ENCODE measurements at places on chromosomes 16 and 17.

- DNase-seq, result no peak
Observed at GRCh38 chr16:10039220-10040096, 142.8 kb downstream of the GRIN2A start.

- DNase-seq, result no peak
Observed at GRCh38 chr16:72530434-72530833, 358.5 kb upstream of the PMFBP1 start.

DNA sequence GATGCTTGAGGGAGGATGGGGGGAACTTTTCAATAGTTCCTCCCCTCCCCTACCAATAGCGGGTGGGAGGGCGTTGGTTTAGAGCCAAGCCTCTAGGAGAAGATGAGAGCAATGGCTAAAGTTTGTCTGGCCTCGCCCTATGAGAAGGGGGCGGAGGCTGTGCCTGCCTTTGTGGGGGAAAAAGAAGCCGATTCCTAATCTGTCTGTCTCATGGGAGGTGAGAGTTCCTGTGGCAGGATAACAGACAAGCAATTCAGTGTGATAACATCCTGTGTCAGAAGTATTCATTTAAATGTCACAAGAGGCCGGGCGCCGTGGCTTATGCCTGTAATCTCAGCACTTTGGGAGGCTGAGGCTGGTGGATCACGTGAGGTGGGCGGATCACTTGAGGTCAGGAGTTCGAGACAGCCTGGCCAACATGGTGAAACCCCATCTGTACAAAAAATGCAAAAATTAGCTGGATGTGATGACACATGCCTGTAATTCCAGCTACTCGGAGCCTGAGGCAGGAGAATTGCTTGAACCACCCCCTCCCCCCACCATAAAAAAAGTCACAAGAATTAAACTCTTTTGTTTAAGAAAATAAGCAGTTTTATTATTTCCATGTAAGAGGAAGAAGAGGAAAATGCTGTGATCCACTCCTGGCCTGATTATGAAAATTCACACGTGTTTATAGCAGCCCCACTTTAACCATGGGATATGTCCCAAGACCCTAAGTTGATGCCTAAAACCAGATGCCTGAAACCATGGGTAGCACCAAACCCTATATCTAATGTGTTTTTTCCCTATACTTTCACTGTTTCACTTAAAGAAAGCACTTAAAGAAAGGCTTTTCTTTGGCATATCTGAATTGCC lies 1.7 kb downstream of the SLFN5 start:
- DNase-seq, result peak; percentile 86

GRCh38 chr16:87982581-87983041 lies 31.4 kb downstream of the BANP start:
- no peak for DNase-seq

DNA sequence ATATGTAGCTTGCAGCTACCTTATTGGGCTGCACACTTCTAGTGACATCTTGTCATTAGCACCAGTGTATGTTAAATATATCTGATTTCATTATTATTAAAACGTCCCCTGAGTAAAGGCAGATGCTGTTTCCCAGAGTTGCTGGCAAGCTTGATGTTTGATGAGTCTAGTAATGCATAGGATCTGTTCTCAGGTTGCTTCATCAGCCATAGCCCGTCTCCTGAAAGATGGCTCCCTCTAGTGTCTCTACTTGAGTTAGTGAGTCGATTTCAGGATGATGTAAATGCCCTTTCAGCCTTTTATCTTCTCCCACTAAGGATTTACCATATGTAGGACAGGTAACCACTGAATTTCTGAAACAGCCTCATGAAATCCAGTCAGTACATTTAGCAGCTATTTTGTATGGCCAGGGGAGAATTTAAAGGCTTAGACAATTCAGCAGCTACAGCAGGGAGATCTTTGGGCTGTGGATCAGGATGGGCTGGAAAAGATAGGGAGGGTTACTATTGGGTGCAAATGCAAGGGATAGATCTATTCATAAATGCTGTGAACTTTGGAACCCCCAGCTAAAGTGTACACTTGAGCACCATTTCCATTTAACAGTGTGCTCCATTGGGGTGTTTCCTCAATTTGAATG lies 376.3 kb downstream of the CNTNAP4 start:
- DNase-seq, result no peak

- no peak for DNase-seq
Observed at GRCh38 chr17:76566988-76567431, 18.6 kb downstream of the ST6GALNAC2 start.

DNA sequence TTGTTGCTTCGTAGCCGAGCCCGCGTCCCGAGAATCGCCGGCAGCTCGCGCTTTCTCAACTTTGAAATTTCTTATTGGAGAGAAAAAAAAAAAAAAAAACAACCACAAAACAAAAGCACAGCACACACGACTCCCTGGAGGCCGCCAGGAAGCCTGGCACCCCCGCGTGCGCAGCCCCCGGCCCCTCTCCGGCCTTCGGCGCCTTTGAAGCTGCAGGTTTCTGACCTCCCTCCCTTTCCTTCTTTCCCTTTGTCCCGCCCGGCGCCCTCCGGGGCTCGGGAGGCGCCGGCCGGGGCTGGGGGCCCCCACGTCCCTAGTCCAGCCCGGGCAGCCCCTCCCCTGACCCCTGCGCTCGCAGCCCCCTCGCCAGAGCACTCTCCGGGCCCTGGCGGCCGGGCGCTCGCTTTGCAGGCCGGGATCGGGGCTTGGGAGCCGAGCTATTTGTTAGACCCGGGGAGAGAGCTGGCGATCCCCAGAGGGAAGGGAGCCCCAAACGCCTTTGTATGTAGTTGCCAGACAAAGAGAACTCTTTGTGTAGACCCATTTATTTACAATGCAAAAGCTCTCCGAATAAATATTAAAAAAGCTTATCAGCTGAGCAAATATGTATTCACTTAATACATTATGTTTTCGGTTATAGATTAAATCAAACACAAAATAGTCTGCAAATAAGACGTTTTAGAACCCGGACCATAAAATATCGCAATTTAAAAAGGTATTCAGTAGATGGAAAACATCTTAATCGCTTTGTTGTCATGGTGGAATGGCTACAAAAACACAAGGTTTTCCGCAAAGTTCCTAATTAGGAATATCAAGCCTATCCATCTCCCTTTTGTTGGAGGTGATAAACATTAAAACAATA lies 2.3 kb downstream of the BAHCC1 start:
- no peak for DNase-seq

- peak; percentile 51 for DNase-seq
Observed at GRCh38 chr17:78168903-78169793, 767 bp downstream of the SYNGR2 start.

DNA sequence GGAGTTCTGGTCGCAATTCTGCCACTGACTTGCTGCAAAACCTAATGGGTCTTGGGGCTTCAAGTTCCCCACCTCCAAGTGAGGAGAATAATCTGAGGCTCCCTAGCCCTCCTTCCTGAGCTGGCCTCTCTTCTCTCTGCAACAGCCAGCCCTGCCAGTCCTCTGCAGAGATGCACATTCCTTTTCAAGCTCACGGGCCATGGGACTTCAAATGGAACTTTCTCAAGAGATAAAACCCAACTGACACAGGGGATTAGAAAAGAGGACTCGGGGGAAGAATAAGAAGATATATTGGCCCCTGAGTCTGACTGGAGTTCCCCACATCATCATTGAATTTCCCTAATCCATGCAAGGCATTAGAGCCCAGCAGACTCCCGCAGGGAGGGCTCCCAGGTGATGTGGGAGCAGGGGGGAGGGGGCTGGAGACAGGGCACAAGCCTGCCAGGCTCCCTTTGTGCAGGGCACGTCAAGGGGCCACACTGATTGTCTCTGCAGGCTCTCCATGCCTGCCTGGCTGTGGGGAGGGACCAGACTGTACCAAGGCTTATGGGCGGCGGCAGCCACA lies 131.0 kb downstream of the CCDC144A start:
- no peak for DNase-seq

DNA sequence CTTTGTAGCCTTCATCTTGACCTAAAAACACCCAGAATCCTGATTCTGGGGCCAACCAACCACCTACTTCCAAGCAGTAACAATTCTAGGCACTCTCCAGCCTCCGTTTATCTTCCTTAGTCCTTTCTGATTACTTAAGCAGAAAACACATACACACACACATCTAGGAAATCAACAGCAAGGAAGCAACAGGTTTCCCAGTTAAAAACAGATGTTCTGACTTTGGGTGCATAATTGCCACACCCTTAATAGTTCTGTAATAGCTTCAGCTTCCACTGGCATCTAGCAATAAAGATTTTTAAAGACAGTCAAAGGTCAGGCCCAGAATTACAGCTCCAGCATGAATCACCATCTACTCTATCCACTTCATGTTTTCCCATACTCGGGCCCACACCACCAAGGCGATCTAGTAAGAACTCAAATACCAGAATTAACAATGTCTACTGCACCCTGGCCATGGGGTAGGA lies 2.6 kb downstream of the ARHGAP17 start:
- DNase-seq, result no peak

DNA sequence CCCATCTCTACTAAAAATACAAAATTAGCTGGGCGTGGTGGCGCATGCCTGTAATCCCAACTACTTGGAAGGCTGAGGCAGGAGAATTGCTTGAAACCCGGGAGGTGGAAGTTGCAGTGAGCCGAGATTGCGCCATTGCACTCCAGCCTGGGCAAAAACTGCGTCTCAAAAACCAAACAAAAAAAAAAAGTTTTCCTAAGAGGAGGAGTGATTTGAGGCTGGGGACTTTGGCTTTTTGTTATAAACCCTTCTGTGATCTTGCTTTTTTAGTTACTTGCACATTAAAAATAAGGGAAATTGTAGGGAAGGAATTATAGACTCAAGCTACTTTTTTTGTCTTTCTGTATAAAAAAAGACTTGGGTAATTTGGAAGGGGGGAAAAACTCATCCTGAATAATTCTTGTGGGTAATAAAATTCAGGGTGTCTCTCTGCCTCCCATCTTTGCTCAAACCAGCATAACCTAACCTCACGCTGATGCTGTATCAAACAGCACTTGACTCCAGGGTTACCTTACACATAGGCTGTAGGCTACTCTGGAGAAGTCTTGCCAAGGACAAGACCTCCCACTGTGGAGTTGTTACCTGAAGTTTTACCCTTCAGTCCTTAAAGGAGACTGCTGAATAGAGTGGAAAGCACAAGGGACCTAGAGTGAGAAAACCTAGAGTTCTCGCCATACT lies 1.7 kb upstream of the CDR2 start:
- no peak for DNase-seq

- no peak for DNase-seq
Observed at GRCh38 chr17:81322271-81323082, 27.4 kb upstream of the SLC38A10 start.

DNA sequence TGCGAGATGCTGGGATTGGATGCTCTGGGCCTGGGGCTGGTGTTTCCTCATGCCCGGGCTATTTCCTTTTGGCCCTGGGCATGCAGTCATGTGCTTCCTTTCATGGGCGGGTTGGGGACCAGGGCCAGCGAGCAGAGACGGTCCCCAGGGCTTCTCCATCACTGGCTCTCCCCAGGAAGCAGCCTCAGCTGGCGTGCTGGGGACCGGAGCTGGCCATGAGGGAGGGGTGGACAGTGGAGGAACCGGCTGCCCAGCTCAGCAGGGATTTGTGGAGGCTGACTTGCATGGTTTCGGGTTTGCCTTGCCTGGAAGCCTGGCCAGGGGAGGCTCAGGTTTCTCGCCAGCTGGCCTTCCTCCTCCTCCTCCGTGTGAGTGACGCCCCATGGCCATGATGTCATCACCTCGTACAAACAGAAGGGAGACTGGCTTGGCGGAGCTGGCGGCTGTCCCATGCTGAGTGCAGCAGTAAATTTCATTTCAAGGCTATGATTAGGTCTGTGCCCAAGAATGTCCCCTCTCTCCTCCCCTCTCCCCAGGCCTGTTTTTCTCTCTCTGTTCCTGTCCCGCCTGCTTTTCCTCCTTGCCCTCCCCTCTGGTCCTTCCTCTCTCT lies 8.9 kb upstream of the TIMP2 start:
- no peak for DNase-seq

GRCh38 chr17:59753522-59754467 lies 46.3 kb downstream of the VMP1 start:
- DNase-seq, result no peak

- no peak for DNase-seq
Observed at GRCh38 chr17:28524476-28525424, 18.6 kb downstream of the FOXN1 start.

GRCh38 chr17:82972836-82973372 lies 106.5 kb upstream of the METRNL start:
- no peak for DNase-seq

DNA sequence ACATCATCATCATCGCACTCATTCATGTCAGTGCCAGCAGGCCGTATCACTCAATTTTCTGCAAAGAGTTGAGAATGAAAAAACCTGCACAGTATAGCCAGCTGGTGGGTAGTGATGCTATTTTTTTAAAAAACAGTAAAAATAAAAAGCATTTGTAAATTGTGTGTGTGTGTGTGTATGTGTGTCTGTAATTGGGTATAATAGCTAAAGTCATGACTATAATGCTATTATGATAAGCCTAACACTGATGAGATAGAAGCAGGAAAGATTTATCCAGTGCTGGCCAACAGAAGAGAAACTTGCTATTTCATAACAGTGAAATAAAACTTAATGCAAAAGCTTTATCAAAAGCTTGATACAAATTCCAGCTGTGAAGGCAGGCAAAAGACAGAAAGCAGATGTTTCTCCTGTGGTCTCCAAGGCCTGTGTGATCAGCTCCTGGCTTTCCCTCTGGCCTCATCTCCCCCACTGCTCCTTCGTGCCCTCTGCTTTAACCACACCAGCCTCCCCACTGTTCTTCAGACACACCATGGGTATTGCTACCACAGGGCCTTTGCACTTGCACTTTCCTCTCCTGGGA lies 206.2 kb upstream of the IRX5 start:
- DNase-seq, result no peak

DNA sequence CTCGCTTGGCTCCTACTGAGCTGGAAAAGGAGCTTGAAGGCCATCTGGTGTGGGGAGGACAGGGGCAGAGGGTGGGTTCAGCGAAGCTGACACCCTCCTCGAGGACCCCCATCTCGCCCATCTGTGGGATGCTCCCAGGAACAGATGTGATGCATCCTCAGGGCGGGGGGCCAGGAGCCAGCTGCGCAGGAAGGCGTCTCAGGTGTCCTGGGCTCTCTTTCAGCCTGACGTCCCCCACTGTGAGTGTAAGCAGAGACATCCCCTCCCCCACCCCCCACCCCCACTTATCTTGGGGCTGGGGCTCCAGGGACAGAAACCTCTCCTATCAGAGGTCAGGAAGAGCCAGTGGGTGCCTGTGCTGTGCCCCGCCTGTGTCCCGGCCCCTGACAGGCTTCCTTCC lies 16.2 kb downstream of the KIF19 start:
- no peak for DNase-seq

GRCh38 chr16:85978976-85979375 lies 80.0 kb downstream of the IRF8 start:
- DNase-seq, result no peak

Measured in stimulated activated CD8-positive, alpha-beta memory T cell treated with anti-CD3 and anti-CD28 coated beads, Interleukin-4, amount 100 ng/mL, for 24 hours (primary cell).